ENCODE measurements at places on chromosomes 5 and 9.

- no peak for DNase-seq
These were observed 12.1 kb downstream of the MELK start for GRCh38 chr9:36584620-36585460.

- DNase-seq, result no peak
These were observed 1.6 kb downstream of the KDM4C start for GRCh38 chr9:6759185-6759977.

GRCh38 chr5:56128113-56128512 lies 105.0 kb downstream of the ANKRD55 start:
- DNase-seq, result no peak

- DNase-seq, result no peak
These were observed 485.0 kb downstream of the ENC1 start for GRCh38 chr5:74155501-74155900.

- DNase-seq, result no peak
These were observed 210.5 kb downstream of the GADD45G start for GRCh38 chr9:89815061-89815902.

DNA sequence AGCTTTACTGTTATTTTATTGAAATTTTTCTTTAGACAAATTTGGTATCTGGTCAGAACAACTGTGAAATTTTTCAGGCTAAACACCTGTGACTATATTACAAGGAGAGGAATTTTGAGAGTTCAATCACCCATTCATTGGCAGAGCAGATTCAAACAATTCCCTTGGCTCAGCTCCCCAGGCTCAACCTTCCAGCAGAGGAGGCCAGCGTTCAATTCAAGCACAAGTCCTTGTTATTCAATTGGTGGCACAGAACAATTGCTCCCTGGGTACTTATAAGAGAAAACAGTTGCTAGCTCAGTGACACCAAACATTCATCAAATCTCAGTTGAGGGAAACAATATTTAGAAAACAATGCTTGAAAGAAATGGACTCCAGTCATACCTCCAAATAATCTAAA lies 83.3 kb downstream of the SUSD1 start:
- DNase-seq, result peak; percentile 17

- no peak for DNase-seq
These were observed 46.4 kb downstream of the C5orf15 start for GRCh38 chr5:133921979-133922378.

GRCh38 chr5:172707285-172708182 lies 63.5 kb downstream of the DUSP1 start:
- DNase-seq, result peak; percentile 53

- DNase-seq, result peak; percentile 25
These were observed 52.6 kb upstream of the KLF9 start for GRCh38 chr9:70466976-70467561.

GRCh38 chr5:337563-338130 lies 16.1 kb downstream of the AHRR start:
- no peak for DNase-seq

GRCh38 chr5:53339962-53340540 lies 140.4 kb upstream of the FST start:
- no peak for DNase-seq

- no peak for DNase-seq
These were observed 58.6 kb downstream of the CDKN2A start for GRCh38 chr9:21935631-21936030.

- DNase-seq, result no peak
These were observed 21.1 kb upstream of the ARSI start for GRCh38 chr5:150323819-150324218.
